Thoracic aorta (tissue), 2 donors: ENCODE measurements at places on chromosomes 6 and 20. TPM values are rescaled to one million over a fixed set of nuclear protein-coding genes. Genes with fewer than 3 reads are reported as not detected.

CLPSL2 gene
- not detected for total RNA-seq

CCN5 gene
- 652 TPM for total RNA-seq

CFB gene
- total RNA-seq: 55.2 TPM

TBX18 gene
- total RNA-seq: 53.5 TPM

WDR46 gene
- total RNA-seq: 60.3 TPM

ARFGEF3 gene
- 1.4 TPM for total RNA-seq

ABHD16B gene
- not detected for total RNA-seq

TMEM200A gene
- 9.7 TPM for total RNA-seq

PRL gene
- total RNA-seq: not detected

CTAGE9 gene
- total RNA-seq: not detected
